Cortex of kidney (tissue), 1 donor: ENCODE measurements at places on chromosomes 6 and 20.

DNA sequence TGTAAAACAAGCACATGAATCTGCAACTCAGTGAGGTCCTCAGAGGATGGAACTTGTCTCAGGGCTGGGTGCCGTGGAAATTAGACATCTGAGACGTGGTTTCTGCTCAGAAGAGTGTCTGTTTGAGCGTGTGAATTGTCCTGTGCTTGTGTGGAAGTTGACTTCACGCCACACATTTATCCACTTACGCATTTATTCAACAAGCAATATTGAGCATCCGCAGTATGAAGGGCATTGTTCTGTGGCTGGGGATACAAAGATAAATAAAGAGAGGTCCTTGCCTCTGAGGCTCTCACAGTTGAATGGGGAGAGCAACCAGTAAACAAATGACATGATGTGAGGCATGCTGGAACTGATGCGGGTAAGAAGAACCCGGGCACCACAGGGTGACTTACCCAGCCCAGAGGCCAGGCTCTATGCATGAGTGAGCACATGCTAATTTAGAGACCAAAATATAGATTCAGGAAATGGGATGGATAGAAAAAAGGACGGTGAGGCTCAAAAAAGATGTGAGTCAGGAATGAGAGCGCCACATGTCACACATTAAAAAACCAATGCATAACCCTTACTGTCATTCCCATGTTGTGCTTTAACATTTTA, 60.4 kb downstream of the SOBP start:
- DNase-seq, result no peak

DNA sequence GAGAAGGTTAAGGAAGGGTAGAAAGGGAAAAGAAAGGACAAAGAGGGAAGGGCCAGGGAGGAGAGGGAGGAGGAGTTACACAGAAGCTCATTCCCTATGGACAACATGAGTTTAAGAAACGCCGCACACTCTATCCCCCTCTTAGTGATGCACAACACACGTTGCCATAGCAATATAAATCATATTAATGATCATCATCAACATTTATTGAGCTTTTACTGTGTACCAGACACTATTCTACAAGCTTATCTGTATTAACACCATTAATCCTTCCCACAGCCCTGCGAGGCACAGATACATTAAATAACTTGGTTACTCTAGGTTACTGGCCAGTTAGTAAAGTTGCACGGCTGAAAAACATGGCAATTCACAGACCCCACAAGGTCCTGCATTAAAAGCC, 234.8 kb downstream of the PTPRT start:
- no peak for DNase-seq

DNA sequence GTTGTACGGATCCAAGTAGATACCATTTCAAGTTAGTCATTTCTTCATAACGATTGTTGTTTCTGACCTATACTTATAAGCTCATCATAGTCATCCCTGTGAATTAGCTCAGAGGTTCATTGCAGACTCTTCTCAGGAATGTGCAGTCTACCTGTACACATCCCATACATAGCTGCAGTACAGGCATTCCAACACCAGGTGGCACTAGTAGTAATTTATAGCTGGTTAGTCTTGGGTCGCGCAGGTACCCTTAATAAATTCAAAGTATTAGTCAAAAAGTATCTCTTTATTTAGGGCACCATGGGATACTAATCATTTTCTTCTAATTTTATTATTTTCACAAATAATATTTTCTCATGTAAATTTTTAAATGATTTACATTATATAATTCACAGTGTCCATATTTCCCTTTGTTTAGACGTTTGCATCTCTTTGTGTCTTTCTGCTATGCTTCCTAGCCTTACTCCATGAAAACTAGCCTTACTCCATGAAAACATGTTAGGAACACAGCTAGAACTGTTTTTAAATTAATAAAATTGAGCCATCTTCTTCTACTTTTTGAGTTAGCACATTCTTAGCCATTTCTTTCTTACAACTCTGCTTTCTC, 128.6 kb upstream of the FAM83B start:
- DNase-seq, result no peak

DNA sequence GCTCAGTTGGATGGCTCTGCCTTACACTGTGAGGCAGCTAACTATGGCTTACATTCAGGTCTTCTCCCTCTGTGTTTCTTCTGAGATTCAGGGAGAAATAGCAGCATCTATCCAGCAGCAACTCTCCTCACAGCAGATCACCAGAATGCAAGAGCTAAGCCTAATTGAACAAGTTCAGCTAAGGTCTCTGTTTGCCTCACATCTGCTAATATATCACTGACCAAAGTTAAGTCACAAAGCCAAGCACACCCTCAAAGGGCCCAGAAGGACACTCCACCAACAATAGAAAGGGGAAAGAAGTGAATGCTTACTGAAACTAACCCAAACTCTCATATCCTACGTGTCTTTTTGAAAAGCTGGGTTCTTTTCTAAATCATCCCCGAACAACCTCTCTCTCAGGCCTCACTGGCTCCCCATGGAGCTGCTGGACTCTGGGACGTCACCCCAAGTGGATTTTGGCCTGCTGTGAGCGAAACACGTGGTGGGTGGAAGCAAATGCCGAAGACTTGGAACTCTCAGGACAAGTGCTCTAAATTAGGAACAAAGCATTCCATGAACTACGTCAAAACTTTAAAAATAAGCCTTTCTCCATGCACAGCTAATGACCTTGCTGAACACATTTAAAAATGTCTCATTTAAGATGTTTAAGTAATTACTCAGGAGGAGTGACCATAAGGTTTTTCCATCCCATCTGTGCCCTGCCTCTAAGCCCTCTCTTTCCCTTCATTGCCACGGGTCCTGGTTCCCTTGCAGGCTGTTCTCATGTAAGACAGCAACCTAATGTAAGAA, 167.5 kb upstream of the PLCB4 start:
- DNase-seq, result no peak

GRCh38 chr6:16265351-16266341, 27.3 kb downstream of the GMPR start:
- no peak for DNase-seq

GRCh38 chr6:160995271-160995670, 3.7 kb downstream of the MAP3K4 start:
- DNase-seq, result no peak

- DNase-seq, result no peak
These were observed 222.9 kb downstream of the UBE3D start for GRCh38 chr6:82842721-82843120.

DNA sequence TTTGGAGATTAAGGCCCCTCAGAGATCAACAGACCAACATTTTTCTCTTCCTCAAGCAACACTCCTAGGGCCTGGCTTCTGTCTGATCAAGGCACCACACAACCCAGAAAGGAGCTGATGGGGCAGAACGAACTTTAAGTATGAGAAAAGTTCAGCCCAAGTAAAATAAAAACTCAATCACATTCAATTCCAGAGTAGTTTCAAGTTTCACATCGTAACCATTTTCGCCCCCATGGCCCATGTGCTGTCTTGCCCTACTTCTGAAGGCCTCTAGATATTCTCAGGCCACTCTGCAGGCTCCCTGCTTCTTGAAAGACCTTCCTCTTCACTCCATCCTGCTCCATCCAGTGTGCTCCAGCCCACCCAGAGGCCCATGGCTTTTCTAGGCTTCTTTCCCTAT, 4.2 kb downstream of the IL17A start:
- DNase-seq, result no peak

GRCh38 chr6:111813237-111813636, 60.0 kb downstream of the FYN start:
- DNase-seq, result no peak

DNA sequence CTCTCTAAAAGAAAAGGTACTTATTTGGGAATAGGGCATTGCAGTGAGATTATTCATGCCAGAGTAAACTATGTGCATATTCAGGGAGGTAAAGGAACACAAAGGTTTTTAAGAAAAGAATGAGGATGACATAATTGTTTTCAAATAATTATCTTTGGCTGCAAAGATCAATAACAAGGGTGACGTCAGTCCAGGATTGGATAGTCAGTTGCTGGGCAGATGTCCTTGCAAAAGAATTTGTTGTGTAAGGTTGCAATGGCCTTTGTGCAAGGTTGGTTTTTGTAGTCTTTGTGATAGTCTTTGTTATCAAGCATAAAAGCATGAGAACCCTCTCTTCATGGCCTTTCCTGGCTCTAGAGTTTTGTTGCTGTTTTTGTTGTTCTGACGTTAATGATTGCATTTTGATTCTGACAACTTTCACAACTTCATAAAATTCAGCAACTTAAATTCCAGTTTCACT, 17.7 kb downstream of the LOC128125822 start:
- DNase-seq, result no peak

GRCh38 chr6:42441697-42442081, 10.0 kb downstream of the TRERF1 start:
- no peak for DNase-seq

GRCh38 chr6:150987855-150988464, 122.5 kb downstream of the MTHFD1L start:
- DNase-seq, result no peak

DNA sequence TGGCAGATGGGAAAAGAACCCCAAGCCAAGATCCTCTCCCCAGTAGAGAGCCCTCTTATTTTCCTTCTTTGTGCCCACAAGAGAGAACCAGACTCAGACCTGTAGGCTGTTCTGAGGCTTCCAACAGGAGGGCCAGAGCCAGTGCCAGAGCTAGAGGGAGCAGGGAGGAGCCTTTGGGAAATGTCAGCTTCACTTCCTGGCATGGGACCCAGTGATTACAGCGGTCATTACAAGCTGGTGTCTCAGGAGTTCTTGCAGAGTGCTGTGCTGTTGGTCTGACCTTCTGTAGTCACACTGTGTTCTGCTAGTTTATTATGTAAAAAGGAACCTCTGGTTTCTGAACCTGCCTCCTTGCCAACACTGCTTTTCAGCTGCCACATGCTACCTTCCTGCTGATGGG, 38.9 kb downstream of the STK35 start:
- DNase-seq, result no peak

GRCh38 chr6:456358-456867, 64.9 kb downstream of the IRF4 start:
- DNase-seq, result no peak

- DNase-seq, result no peak
These were observed 21.6 kb upstream of the FBXO9 start for GRCh38 chr6:53043581-53043980.
